ENCODE measurements at places on chromosomes 2 and 18.

DNA sequence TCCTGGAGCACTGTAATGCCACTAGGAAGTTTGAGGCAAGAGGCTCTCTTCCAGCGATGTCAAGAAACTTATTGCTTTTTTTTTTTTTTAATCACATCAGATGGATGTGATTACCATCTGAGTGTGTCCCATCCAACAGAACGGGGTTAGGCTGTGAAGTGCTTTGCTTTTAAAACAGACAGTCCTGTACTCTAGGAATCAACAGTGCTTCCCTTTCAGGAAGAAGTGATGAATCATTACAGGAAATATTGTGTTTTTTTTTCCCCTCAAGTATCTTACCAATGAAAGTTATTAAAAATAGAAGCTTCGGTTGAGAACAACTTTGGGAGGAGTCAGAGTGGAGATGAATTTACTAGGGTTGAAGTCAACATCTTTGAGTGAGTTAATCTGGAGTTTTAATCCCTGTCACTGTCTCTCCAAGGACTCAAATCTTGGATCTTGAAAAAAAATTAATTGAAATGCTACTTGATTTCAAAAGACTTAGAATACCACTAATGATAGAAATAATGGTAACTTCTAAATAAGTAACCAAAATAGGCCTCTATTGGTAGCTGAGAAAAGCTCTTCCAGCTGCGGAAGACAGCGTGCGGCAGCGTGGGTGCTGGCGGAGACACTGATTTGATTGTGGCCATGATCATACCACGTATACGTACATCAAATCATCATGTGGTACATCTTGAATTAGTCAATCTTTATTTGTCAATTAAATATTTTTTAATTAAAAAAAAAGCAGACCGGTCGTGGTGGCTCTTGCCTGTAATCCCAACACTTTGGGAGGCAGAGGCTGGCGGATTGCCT is 45.5 kb downstream of the GATA6 start:
- no peak for DNase-seq

- no peak for DNase-seq
These were observed 5.0 kb upstream of the MYL12B start for GRCh38 chr18:3256693-3257626.

GRCh38 chr18:77250926-77251729 is 1.5 kb downstream of the GALR1 start:
- DNase-seq: no peak

DNA sequence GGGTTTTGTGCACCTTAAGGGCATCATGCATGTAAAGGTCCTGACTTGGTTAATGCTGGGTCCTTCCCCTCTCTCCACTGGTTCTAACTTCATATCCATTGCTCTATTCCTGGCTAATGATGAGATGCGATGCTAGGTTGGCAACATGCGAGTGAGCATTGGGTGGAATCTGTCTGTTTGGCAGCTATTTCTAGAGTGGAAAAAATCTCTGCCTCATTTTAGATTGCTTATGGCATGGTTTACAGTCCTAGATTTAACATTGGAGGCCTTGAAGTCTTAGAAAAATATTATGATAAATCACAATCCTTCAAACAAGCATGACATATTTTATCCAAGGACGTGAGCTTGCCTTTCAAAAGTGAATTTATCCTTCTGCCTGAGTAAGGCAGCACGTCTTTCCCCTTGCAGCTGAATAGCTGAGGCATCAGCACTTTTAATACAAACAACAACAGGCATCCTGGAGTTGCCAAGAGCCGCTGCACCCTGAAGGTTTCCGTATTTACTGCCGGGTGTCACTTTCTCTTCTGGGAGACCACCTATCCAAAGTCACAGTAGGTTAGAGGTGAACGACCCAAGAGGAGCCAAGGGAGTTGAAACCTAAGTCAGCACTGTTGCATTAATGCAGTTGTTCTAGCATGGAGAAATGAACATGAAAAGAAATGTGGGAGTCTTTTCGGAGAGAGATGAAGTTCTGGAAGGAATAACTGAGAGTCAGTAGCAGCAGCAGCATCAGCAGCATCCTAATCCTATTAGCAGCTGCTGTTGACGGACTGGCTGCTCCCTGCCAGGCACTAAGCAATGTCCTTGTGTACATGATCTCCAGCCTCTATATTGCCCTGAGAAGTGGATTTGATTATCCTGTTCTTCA is 78.4 kb downstream of the MAPK4 start:
- no peak for DNase-seq

DNA sequence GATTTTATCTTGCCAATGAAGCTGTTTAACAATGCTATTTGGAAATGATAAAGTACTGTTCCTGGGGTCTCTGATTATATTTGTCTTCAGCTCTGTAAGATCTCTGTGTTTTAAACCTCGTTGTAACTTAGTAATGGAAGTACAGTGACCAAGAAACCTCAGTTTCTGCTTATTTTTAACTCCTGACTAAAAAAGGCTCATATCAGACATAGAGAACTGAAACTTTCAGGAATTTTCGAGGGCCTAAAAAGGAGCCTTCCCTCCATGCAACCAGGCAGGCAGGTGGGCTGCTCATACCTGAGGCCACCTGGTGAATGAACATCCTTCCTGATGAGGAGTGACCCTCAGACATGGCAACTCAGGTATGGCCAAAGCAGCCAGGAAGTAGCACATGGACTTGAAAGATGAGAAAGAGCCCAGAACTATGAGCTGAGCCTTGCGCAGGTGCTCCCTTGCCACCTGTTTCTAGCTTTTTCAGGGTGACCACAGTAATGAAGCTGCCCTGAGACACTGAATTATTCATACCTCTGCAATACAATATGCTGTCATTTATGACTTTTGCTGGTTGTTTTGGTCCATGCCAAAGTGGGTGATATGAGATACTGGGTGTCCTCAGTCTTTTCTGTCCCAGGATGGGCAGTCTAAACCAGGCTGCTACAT is 23.9 kb downstream of the MYO3B start:
- no peak for DNase-seq

GRCh38 chr18:62183578-62184195 is 3.2 kb downstream of the PIGN start:
- DNase-seq: peak; percentile 75

- no peak for DNase-seq
These were observed 10.6 kb upstream of the SNORC start for GRCh38 chr2:232859385-232859916.

- no peak for DNase-seq
These were observed 73.6 kb upstream of the STK17B start for GRCh38 chr2:196244966-196245365.

DNA sequence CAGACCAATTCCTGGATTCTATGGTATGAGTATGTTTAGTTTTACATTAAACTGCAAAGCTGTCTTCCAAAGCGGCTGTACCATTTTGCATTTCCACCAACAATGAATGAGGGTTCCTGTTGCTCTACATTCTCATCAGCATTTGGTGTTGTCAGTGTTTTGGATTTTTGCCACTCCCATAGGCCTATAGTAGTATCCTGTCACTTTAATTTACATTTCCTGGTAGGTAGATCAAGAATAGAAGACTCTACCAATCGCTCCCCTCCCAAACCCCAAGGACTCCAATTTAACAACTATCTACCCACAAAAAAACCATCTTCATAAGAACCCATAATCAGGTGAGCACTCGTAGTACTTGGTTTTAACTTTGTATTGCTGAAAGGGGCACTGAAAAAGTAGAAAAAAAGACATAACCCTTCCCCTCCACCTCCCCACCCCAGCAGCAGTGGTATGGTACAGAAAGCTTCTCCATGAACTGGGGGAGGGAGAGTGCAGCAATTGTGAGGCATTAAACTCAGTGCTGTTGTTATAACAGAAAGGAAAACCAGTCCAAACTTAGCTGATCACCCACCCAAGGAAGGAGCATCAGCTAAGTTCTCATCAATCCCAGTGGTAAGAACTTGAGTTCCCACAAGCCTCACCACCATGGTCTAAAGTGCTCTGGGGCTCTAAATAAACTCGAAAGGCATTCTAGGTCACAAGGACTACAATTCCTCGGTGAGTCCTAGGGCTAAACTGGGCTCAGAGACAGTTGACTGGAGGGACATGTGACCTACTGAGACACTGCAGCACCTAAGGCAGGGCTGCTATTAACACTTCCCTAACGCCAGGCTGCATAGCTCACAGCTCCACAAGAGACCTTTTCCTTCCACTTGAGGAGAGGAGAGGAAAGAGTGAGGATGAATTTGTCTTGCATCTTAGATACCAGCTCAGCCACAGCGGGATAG is 35.5 kb upstream of the CYTIP start:
- no peak for DNase-seq

- DNase-seq: no peak
These were observed 2.0 kb downstream of the ACAA2 start for GRCh38 chr18:49811151-49811938.

DNA sequence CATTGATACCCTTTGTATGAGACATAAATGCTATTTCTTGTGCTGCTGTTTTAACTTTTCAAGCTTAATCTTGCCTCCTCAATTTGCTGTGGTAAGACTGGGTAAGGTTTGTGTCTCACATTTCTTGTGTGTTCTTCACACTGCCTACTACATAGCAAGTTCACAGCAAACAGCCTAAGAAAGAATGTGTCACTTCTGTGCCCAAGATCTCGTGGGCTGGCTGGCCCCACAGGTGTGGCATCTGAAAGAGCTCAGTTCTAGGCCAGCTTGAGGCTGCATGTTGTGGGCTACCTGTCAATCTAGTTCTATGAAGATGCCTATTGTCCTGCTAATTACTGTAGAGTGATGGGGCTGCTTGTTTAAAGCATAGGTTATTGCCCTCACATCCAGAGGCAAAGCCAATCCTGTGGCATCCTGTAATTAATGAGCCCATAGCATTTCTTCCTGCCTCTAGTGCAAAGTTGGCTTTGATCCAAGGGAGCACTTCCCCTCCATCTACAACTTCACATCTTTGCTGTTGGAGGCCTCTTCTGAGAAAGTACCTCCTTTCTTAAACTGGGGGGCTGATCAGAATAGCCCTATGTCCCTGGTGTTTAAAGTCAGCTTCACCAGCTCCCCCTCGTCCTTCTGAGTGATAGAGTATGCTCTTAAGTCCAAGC is 40.9 kb upstream of the ASPRV1 start:
- no peak for DNase-seq

DNA sequence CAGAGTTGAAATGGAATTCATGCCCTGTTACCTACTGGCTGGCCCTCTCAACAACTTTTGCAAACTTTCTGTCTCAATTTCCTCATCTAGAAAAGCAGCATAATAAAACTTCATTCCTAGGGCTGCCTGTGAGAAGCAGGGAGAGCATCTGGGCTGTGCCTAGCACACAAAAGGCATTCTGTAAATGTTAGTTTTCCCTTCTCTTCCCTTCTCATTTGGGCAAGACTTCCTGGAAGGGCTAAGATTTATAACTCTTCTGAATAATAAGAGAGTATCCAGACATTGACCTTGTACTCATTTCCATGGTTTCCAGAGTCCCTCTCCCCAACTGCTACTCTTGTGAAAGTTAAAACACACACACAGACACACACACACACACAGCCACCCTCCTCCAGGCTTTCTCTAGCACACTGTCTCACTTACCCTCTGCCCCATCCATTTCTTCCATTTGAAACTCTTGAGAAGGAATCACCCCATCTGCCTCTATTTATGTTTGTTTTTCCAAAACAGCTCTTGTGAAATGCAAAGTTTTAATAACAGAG is 302.1 kb downstream of the SMAD2 start:
- DNase-seq: no peak

- no peak for DNase-seq
These were observed 22.2 kb upstream of the ASNSD1 start for GRCh38 chr2:189639007-189639609.

GRCh38 chr2:42906111-42906556 is 113.8 kb upstream of the HAAO start:
- no peak for DNase-seq

DNA sequence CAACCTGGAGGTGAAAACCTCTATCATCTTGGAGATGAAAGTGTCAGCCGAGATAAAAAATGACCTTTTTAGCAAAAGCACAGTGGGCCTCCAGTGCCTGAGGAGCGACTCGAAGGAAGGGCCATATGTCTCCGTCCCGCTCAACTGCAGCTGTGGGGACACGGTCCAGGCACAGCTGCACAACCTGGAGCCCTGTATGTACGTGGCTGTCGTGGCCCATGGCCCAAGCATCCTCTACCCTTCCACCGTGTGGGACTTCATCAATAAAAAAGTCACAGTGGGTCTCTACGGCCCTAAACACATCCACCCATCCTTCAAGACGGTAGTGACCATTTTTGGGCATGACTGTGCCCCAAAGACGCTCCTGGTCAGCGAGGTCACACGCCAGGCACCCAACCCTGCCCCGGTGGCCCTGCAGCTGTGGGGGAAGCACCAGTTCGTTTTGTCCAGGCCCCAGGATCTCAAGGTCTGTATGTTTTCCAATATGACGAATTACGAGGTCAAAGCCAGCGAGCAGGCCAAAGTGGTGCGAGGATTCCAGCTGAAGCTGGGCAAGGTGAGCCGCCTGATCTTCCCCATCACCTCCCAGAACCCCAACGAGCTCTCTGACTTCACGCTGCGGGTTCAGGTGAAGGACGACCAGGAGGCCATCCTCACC is 90.2 kb downstream of the SH3BP4 start:
- DNase-seq: peak; percentile 10

DNA sequence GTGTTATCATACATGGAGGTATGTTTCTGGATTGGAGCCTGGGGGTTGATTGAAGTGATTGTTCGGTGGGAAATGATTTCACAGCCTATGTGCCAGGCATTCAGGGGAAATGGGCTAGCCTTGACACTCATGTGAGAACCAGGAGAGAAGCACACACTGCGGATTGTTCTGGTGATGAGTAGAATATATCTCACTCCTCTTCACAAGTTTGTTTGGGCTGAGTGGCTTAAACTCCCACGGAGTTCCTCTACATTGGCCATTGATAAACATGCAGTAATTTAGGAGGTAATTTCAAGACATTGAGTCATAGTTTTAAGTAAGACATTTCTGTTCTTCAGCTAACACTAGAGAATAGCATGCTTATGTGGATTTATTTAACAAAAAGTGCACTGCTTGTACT is 498.9 kb upstream of the NETO1 start:
- DNase-seq: no peak

- DNase-seq: no peak
These were observed 109.4 kb downstream of the EPB41L3 start for GRCh38 chr18:5434425-5434824.

DNA sequence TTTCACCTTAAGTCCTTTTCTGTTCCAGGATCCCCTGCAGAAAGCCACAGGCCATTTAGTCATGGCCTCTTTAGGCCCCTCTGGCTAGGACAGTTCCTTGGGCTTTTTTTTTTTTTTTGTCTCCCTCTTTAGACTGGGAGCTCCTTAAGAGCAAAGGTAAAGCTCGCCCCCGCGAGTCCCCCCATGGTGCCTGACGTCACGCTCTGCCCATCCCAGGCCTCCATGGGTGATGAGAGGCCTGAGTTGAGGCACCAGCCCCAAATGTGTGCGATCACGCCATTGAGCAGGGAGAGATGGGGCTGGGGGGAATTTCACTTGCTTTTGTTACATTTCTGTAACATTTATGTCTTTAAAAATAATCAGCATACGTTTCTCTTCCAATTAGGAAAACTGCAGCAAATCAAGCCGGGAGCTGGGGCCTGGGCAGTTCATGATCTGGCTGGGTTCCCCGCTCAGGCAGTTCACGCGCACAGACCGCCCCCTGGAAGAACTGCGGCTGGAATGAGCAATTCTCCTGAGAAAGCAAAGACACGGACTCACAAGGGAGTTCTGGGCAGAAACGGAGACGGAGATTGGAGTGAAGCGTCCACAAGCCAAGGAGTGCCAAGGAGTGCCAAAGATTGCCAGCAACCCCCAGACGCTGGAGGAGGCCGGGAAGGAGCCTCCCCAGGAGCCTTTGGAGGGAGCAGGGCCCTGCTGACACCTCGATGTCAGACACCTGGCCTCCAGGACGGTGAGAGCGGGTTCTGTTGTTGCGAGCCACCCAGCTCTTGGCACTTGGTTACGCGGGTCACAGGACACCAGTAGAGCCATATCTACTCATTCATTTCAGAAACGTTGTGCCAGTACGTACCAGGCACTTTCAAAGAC is 108.4 kb upstream of the ODC1 start:
- DNase-seq: no peak

Data from CD4-positive, alpha-beta T cell treated with Interleukin-4 for 1 hour (primary cell).